ENCODE measurements at places on chromosomes 2 and 18. TPM values are rescaled to one million over a fixed set of nuclear protein-coding genes. Genes with fewer than 3 reads are reported as not detected.

DNA sequence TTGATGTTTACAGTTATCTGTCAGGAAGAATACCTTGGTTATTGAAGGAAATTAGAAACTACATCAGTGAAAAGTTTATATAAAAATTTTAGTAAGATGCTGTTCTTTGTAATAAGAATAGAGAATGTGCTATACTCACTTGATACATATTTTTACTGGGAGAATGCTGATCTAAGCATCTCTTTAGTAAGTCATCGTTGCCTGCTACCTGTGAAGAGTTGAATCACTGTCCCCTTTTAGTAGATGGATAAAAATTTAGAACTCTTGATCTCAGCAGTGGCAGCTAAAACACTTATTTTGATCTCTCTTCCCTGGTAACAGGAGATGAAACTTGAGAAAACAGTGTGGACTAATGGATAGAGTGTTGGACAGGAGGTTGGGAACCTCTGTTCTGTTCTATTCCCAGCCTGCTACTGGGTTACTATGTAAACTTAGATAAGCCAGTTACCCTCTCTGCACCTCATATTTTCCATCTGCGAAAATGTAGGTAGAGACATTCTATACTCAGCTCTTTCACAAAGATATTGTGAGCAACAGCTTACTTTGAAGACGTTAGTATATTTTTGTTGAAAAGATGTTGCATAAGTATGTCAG lies 100.3 kb downstream of the FEZ2 start:
- no peak overlapping the region for H3K27ac ChIP-seq
- no peaks in the 10 kb centered on the region for H3K27me3 ChIP-seq
- no peak for DNase-seq
- H3K4me3 ChIP-seq, result no peak overlapping the region
- H3K36me3 ChIP-seq, result peaks cover 4% of the 10 kb centered on the region

DNA sequence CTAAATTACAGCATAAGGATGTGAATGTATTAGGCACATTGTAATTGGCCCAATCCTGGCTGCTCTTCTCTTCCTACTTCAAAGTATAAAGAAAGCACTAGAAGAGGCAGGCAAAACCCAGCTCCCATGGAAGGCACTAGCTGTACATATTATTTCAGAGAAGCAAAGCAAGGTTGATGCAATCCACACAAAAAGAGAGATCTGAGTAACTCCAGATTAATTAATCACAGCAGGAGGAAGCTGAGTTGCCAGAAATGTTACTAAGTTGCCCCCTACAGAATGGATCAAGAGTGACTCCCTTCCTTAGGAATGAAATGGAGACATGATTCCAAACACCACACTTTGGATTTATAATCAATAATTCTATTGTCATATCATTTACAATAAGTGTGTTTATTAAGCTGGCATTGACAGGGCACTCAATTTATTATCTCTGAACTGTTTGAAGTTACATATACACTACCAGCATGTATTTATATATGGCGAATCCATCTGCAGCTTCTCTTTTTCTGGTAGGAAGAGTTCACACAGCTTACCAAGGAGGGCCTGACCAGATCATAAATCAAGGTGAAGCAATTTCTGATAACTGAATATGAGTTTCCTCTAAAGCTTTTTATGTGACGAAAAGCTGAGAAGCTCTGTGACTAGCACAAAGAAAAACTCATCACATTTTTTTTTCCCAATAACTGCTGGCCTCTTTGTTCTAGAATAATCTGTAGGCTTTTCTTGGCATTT lies 393.1 kb upstream of the LYPD1 start:
- no peak overlapping the region for H3K27ac ChIP-seq
- H3K4me3 ChIP-seq, result no peak overlapping the region
- H3K27me3 ChIP-seq, result no peaks in the 10 kb centered on the region
- no peak for DNase-seq

DNA sequence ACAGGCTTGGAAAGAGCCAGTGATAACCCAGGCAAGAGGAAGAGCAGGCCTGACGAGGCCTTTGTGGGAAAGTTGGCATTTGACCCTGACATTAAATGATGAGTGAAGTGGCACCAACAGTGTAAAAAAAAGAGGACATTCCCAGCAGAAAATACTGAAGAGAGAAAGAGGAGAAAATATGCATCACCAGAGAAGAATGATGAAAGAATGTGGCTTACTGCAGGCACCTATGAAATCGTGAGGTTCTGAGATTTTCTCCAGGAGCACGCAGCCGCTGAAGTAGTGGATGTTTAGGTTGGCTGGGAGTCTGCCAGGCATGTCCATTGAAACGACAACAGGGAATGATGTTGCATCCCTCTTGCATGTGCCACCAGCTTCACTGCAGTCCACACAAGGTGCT lies 13.8 kb downstream of the EHD3 start:
- H3K27ac ChIP-seq, result no peak overlapping the region
- H3K4me1 ChIP-seq, result no peaks in the 10 kb centered on the region

DNA sequence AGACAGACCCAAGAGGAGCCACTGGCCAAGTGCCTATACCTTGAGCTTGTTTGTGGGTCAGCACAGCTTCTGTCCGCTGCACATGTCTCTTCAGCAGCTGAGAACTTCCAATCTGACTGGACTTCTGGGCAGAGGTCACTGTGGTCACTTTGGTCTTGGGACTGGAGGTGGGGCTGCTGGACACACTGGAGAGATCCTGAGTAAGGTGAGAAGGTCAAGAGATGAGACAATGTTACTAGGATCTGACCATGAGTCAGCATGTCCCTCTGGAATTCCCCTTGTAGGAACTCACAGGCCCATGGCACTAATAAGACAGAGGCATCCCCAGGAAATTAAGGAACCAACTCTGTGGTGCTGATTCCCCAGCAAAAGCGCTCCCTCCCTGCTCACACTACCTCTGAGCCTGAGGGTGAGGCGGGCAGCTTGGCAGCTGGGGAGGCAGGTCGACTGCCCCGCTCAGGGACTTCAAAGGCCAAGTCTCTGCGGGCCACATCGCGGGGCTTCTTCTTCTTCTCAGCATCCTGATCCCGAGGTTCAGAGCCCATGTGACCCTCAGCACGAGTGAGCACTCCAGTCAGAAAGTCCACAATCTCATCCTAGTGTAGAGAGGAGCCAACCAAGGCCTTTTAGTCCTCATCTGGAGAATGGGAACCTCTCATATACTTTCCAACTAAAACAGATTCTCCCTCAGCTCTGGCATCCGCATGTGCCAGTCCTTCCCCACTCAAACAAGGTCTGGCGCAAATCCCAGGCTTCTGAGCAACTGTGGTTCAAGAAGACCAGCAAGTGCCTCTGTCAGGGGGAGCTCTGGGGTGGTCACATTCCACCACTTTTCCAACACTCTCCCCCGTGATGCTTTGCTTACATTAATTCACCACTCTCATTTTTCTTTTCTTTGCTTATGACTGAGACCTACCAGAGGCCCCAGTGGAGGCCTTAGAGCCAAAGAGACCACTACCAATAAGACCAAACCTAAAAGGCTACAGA lies 29.4 kb downstream of the KANSL3 start:
- H3K4me3 ChIP-seq, result no peak overlapping the region
- H3K27ac ChIP-seq, result no peak overlapping the region
- H3K36me3 ChIP-seq, result peaks cover 23% of the 10 kb centered on the region
- H3K4me1 ChIP-seq, result no peaks in the 10 kb centered on the region
- DNase-seq, result no peak

DNA sequence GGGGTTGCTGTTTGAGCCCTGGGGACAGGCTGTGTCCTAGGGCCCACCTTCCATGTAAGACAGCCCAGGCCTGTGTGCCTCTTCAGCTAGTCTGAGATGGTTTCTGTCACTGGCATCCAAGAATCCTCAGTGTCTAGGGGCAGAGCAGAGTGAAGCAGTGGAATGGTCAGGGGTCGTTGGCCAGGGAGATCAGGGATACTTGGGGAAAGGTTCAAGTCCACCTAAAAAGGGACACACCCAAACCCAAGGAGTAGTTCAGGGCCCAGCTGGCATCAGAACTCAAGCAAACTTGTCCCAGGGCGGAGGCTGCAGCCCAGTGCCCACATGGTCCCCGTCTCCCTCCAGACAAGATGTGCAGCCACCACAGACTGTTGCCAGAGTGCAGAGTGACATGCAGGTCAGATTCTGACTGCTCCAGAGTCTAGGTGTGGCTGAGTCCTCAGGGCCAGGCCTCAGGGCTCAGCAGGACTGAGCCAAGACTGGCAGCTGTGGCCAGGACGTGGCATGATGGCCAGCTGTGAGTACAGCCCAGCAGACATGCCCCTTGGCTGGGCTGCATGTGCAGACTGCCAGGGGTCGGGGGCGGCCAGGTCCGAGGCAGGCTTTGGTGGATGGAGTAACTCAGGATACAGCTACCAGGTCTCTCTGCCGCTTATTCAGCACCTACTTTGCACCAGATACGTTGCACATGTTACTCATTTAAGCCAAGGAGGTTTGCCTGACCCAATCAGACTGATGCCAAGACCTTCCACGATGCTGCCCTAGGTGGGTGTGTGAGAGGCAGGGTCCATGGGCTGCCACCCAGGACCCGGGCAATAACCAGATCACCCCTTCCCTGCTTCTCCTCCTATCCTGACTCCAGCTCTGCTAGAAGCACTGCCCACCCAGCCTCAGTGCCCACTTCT lies 146.6 kb downstream of the SMAD7 start:
- no peaks in the 10 kb centered on the region for H3K27me3 ChIP-seq
- H3K4me3 ChIP-seq, result no peak overlapping the region
- H3K36me3 ChIP-seq, result no peaks in the 10 kb centered on the region
- no peak for DNase-seq
- H3K27ac ChIP-seq, result no peak overlapping the region

- peaks cover 22% of the 10 kb centered on the region for H3K27me3 ChIP-seq
- H3K27ac ChIP-seq, result no peak overlapping the region
- no peak for DNase-seq
- no peak overlapping the region for H3K4me3 ChIP-seq
- no peaks in the 10 kb centered on the region for H3K36me3 ChIP-seq
These were observed 4.0 kb downstream of the TMEM200C start for GRCh38 chr18:5891184-5891853.

DNA sequence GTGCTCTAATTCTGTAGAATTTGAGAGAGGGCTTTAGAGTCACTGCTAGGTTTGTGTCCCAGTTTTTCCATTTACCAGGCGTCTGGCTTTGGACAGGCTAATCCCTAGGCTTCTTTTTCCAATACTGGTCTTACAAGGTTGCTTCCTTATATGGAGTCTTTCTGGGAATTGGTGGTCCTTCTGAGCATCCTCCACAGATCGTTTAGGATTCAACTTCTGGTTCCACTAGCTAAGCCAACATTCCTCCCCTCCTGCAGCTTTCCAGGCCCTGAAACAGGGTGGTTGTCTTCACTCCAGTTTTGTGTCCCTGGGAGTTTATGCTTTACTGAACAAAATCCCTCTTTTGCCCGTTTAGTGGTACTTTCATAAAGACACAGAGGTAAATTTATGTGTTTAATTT lies 170.6 kb downstream of the CERS6 start:
- no peak for DNase-seq
- no peaks in the 10 kb centered on the region for H3K4me1 ChIP-seq
- no peaks in the 10 kb centered on the region for H3K27me3 ChIP-seq
- no peak overlapping the region for H3K27ac ChIP-seq
- H3K36me3 ChIP-seq, result no peaks in the 10 kb centered on the region

DNA sequence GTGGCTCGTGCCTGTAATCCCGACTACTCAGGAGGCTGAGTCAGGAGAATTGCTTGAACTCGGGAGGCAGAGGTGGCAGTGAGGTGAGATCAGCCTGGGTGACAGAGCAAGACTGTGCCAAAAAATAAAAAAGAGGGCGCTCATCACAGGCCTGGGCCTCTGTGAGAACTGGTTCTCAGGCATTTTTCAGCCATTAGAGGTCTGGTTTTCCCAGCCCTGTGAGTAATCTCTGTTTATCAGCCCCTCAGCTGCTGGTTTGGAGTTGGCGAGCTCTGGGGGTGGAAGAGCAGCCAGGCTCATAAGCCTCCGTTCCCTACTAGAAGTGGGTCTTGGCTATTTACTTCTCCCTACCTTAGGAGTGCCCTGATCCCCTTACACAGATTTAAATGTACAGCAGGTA lies 53.1 kb downstream of the CHRNA1 start:
- H3K27ac ChIP-seq, result no peak overlapping the region
- no peak overlapping the region for H3K4me3 ChIP-seq
- H3K36me3 ChIP-seq, result no peaks in the 10 kb centered on the region
- H3K4me1 ChIP-seq, result no peaks in the 10 kb centered on the region

DNA sequence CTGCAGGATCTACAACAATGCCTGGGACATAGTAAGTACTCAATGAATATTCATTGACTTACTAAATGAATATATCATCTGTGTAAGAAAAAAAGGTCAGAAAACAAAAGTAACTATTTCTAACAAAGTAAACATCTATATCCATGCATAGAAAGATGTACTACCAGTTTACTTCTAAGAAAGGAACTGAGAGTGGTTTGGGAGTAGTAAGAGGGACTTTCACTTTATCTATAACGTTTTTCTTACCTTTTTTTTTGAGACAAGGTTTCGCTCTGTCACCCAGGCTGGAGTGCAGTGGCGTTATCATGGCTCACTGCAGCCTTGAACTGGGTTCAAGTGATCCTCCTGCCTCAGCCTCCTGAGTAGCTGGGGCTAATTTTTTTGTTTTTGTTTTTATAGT lies 25.7 kb downstream of the DHX57 start:
- no peak overlapping the region for H3K27ac ChIP-seq
- peaks cover 2% of the 10 kb centered on the region for H3K36me3 ChIP-seq
- no peaks in the 10 kb centered on the region for H3K27me3 ChIP-seq
- no peak overlapping the region for H3K4me3 ChIP-seq

DNA sequence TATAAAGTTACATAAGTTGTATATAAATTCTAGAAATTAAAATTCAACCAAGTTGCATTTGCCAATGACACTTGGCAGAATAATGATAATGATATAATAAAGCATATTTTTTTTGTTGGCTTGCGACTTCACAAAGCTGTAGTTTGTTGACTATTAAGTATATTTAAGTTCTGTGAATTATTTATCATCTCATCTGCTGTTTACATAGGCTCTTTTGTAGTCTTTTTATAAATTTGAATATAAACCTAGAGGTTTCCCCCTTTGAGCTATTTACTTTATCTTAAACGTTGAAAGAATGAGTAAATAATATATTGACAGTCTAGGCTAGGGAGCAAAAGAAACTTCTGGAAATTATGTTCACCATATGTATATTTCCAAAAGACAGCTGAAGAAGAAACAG lies 32.9 kb downstream of the C18orf63 start:
- H3K4me3 ChIP-seq, result no peak overlapping the region
- H3K36me3 ChIP-seq, result no peaks in the 10 kb centered on the region
- DNase-seq, result no peak
- no peaks in the 10 kb centered on the region for H3K4me1 ChIP-seq

GRCh38 chr2:131154071-131154531 lies 49.0 kb downstream of the PLEKHB2 start:
- peak; percentile 53 for DNase-seq
- peaks cover 4% of the 10 kb centered on the region for H3K27me3 ChIP-seq
- no peak overlapping the region for H3K4me3 ChIP-seq
- no peak overlapping the region for H3K27ac ChIP-seq

- DNase-seq, result no peak
- H3K4me1 ChIP-seq, result no peaks in the 10 kb centered on the region
- no peaks in the 10 kb centered on the region for H3K36me3 ChIP-seq
These were observed 278.5 kb downstream of the SRBD1 start for GRCh38 chr2:45332567-45332966.

The GALNT3 gene
- total RNA-seq, result 6.6 TPM

The ABCG5 gene
- not detected for total RNA-seq

The LAMA3 gene
- not detected for total RNA-seq

The SCN2A gene
- not detected for total RNA-seq

The IGFBP2 gene
- total RNA-seq, result 2.1 TPM
